ENCODE measurements at places on chromosomes 2 and 18.

GRCh38 chr2:219124381-219125110, 36.1 kb downstream of the NHEJ1 start:
- DNase-seq: no peak

GRCh38 chr18:49572611-49573345, 10.9 kb downstream of the LIPG start:
- no peak for DNase-seq

DNA sequence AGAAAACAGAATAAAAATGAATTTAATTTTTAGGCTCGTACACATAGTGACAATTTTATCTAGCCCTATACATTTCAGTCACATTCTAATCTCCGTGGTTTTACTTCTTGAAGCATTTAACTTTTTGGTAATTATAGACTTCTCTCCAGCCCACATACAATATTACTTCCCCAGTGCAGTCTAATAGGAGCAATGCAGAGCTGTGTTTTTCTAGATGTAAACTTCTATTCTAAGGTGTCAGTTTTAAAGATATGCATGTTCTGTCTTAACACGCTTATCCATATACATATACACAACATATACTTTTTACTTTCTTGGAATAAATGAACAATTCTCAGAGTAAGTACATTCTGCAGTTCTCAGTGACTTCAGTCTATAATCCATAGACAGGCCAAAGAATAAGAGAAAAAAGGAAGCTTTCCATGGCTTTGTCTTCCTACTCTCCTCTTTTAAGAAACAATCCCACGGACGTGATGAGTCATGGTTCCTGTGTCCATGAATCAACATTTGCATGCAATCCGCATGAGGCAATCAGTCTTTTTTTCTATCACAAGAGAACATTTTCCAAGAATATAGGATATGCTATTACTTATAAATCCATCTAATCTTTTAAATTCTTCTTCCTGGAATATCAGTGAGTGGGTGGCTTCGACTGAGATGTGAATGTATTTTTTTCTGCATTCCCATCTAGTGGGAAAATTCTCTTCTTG, 42.8 kb downstream of the CCDC102B start:
- DNase-seq: no peak

DNA sequence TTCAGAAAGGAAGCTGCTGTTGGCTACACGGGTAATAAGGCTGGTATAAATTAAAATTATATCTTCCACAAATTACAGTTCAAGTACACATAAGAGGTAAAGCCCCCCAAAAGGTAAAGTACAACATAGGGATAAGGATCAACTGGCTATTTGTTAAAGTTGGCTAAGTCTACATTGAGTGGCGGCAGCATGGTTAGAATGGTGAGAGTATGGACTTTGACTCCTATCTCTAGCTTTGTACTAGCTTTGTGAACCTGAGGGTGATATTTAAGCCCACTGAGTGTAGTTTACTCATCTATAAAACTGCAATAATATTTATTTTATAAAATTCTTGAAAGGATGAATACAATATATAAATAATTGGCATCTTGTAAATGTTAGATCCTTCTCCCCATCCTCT, 542.8 kb downstream of the DSC3 start:
- no peak for DNase-seq

DNA sequence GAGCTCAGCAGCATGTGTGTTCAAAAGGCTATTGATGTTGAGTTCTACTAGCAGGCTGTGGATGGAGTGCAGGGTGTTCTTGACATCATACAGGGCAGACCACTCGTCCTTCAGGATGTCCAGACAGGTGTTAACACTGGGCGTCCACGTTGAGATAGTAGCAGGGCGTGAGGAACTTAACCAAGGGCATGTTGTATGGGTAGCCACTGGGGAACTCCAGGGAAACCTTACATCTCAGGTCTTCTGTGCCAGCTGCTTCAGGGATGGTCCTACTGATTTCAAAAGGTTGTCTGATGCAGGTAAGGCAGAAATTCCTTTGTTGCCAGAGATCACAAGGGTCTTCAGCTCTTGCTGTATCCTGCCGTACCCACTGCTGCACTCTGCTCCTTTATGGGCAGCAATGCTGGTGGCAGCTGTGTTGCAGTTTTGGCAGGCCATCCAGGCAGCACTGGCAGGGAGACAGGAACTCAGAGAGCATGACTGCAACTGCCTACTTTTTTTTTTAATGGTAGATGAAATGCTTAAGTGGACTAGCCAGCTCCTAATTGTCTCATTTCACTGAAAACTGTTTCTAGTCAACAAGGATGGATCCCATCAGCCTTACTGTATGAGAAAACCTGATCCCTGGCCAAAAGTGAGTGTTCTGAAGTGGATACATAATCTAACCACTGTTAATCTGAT, 32.4 kb upstream of the RBBP8 start:
- DNase-seq: no peak

DNA sequence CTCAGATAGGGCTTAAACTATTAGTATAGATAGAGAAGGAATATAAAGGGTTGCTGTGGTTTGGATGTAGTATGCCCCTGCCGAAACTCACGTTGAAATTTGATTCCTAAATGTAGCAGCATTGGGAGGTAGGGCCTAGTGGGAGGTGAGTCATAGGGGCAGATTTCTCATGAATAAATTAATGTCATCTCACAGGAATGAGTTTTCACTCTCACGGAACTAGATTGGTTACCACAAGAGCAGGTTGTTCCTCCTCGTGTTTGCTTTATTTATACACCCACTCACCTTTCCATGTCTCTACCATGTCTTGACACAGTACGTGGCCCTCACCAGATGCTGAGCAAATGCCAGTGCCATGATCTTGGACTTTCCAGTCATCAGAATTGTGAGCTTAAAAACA, 218.2 kb downstream of the RBM43 start:
- no peak for DNase-seq

DNA sequence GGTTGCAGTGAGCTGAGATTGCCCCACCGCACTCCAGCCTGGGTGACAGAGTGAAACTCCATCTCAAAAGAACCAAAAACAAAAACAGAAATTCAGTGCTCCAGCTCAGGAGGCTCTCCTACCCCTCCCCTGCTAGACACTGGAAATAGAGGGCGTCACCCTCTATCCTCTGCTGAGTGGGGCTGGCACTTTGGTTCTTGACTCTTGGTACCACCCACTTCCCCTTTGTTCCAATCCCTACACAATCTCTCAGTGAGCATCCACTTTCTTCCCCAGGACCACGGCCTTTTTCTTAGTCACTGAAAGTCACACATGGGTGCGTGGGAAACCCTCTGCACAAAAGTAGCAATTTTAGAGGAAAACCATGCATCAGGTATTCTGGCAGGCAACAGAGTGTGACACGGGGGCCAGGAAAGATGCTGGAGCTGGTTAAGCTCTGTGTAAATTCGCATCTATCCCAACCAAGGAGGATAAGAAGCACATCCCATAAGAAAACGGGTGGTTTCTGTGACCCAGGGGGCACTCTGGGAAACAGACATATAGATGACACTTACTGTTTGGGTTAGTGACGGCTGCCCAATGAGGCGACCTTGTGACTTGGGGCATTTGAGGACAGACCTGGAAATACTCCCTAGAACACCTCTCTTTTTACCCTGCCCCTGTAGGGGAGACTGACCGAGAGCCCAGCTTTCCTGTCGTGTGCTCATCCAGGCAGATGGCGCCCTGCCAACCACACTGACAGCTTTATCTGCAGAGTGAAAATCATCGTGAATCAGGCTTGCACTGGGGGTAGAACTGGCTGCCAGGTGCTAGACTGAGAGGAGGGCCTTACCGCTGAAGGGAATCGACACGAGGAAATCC, 7.7 kb downstream of the HJURP start:
- no peak for DNase-seq

- no peak for DNase-seq
These were observed 1.4 kb downstream of the ARID5A start for GRCh38 chr2:96537734-96538486.

DNA sequence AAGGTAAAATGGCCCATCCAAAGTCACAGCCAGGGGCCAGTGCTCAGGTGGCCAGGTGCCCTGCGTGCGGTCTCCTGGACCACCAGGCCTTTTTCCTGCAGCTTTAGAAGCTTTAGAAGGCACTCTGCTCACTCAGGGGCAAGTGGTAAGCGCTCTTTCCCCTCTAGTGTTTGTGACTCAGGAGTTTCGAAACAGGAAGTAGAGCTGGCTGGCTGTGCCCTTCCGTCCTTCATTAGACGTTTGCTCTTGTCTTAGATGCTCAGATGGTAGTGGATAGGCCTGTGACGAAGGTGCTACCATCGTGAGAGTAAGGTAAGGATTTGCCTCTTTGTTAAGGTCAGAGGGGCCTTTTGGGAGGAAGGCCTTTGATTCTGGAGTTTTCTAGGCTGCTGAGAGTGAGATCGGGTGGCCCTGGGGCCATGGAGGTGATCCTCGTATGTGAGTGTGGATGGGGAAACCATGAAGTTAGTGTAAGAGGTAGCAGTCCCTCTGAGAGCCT, at the start of gene CASP8:
Gene CASP8 (plus strand): TSS at position 235 of the 499 bp plus-strand sequence. CDS start 5,951 bp downstream, outside the sequence.
- no peak for DNase-seq

DNA sequence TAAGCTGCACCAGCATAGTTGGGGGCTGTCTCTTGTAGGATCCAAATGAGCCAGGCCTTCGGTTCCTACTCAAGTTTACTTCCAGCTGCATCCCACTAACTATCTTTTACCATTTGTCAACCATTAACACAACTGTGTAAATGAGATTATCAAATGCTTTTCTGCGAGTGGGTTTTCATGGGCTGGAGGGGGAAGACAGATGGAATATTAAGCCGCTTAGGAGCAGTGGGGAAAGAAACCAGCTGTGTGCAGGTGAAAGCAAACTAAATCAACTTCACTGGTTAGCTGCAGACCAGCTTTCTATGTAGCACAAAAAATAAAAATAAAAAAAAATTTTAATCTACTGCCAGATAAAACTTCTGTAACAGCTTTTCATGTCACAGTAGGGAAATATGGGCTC, 307.3 kb upstream of the FBXO11 start:
- no peak for DNase-seq

DNA sequence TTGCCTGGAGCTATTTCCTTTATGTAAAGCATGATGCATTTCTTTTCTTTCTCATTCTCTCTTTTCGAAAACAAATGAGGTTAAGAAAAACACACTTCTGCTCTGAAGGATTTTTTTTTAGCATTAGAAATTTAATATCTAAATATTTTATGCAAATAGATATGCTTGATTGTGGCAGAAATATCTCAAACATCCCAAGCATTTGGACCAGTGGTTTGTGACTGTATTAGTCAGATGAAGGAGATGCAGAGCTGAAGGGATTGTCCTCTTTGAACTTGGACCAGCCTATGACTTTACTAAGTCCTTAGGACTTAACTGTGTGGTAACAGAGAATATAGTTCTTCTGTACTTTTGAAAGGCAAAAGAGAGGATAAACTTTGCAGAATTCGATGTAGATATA, 335.9 kb upstream of the NT5C1B start:
- no peak for DNase-seq

DNA sequence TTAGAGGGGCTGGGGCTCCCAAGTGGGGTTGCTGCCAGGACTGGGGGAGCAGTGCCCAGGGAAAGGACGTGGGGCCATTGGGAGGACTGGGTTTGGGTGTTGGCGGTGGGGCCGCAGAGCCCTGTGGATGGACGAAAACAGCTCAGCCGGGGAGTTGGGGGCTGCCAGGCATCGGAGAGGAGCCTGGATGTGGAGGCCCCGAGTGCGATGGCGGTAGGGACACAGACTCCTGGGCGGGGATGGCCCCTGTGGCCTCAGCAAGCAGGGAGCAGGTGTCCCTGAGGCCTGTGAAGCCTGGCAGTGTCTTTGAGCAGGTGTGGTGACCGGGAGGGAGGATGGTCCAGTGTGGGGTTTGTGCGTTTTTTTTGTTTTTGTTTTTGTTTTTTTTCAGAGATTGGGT, 13.3 kb downstream of the CTDP1 start:
- no peak for DNase-seq

- DNase-seq: no peak
These were observed 98.4 kb upstream of the SIX3 start for GRCh38 chr2:44843086-44843485.

- no peak for DNase-seq
These were observed 37.9 kb upstream of the RPL31 start for GRCh38 chr2:100964222-100964621.

DNA sequence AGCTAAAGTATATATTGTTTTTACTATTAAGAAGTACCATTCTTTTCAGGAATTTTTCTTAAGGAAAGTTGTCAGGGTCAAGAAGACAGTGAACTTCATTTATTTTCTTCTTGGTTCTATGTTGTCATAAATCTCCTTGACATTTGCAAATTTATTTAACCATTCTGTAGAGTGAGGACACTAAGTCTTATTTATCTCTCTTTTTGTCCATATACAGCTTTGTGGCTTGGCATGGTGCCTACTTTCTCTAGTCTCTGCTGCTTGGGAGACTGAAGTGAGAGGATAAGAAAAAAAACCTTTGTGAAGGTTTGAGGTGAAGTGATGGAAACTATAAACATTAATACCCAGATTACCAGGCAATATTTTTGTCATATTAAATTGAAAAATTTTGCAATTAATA, 1389.4 kb downstream of the SUCLG1 start:
- DNase-seq: no peak

- DNase-seq: no peak
These were observed 71.0 kb downstream of the HS1BP3 start for GRCh38 chr2:20579866-20580265.

- peak; percentile 95 for DNase-seq
These were observed at the start of gene RTN4 for GRCh38 chr2:55050100-55050994. RTN4 (minus strand) TSS chr2:55050451; CDS start chr2:55050300, 151 bp downstream.

DNA sequence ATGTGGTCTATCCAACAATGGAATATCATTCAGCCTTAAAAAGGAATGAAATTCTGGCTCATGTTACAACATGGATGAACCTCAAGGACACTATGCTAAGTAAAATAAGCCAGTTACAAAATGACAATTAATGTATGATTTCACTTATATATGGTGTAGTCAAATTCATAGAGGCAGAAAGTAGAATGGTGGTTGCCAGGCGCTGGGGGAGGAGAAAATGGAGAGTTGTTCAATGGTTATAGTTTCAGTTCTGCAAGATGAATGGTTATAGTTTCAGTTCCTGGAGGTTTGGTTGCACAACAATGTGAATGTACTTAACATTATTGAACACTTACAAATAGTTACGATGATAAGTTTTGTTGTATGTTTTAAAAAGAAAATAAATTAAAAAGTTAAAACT, 79.2 kb upstream of the IL1R2 start:
- no peak for DNase-seq

GRCh38 chr18:24669502-24669901, 209.1 kb downstream of the HRH4 start:
- DNase-seq: no peak

GRCh38 chr2:191686729-191687128, 8.8 kb downstream of the NABP1 start:
- DNase-seq: no peak

Measured in esophagus squamous epithelium (tissue), 5 donors.